ENCODE measurements at places on chromosomes 12 and 14.

GRCh38 chr14:105083926-105084685 lies 18.9 kb upstream of the GPR132 start:
- DNase-seq = no peak

DNA sequence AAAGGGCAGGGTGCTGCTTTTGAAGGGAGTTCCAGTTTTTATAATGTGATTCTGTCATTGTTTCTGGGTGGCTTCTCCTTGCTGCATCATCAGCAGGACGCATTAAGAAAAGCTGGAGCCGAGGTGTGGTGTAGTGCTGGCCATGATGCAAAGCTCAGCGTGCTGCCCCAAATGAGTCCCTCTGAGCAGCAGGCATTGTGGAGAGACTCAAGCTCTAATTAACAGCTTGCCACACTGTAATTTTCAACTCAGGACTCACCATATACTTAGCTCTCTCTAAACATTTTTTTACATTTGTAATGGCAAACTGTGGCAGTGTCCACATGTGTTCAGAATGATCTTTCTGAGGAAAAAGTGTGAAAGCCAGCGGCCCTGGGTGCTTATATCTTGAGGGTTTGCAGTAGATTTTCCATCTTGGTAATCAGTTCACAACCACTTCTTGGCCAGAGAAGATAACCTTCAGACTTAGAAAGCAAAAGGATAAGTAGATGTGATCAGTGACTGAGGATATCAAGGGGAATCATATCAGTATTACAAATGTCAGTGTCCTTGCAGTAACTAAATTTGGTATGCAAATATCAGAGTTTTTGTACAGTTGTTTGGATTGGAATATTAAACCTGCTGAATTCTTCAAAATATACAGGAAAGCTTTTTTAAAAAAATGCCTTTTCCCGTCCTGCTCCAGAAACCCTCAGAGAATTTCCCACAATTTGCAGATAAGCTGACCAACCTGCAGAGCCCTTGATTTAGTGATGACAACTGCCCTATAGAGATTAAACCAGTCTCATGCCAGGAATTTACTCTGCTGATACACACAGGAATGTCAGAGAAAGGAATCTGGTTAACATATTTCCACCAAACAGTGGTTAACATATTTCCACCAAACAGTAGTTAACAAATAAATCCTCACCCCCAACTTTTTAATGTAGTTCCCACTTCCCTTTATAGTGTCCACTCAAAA lies 63.6 kb downstream of the DAAM1 start:
- DNase-seq = no peak

DNA sequence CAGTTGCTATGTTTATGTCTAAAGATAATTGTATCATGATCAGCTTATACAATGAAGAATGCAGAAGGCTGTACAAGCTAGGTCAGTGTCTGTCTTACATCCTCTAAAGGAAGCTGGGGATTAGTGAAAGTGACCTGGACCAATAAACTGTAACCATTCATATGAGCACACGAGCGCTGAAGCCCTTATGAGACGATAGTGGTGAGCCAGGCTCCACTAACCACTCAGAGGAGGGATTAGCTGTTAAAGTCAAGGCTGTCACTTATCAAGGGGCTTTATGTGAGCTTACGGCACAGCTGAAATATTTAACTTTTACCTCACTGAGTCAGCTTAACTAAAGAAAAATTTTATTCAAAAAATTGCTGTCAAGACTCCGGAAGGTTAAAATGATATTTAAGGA lies 30.3 kb downstream of the NDUFA12 start:
- DNase-seq = no peak

- DNase-seq = no peak
These were observed 206.5 kb downstream of the BCAT1 start for GRCh38 chr12:24742378-24742777.

GRCh38 chr12:118034429-118035189 lies 18.1 kb downstream of the RFC5 start:
- no peak for DNase-seq

DNA sequence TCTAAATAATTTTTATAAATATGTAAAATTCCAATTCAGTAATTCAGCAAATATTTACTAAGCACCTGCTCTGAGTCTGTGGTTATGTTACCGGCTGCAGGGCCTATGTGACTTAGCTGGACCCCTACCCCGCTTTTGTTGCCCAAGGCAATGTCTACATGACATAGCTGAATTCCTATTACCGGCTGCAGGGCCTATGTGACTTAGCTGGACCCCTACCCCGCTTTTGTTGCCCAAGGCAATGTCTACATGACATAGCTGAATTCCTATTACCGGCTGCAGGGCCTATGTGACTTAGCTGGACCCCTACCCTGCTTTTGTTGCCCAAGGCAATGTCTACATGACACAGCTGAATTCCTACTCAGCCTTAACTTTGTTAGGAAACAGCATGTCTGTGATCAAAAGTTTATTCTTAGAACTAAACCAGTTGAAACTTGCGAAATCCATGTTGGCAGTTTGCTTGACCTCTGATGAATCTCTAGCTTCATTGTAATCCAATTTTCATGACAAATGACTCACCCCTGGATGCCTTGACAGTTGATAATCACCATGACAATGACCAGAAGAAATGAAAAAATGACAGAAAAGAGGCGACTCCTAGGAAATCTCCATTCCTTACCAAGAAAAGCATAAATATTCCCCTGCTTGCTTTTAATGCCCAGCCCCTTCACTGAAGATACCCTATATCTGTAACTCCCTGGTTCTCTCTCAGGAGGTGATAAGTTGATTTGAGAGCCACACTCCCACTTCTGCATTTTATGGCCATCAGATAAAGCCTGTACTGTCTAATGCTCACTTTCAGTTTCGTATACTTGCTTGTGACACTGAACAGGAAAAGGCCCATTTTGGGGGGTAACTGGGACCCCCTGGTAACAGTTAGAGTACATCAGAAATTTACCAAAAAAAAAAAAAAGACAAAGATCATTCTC lies 148.4 kb upstream of the SYT10 start:
- no peak for DNase-seq

- DNase-seq = peak; percentile 27
These were observed 114.1 kb downstream of the KIF26A start for GRCh38 chr14:104252256-104253215.

DNA sequence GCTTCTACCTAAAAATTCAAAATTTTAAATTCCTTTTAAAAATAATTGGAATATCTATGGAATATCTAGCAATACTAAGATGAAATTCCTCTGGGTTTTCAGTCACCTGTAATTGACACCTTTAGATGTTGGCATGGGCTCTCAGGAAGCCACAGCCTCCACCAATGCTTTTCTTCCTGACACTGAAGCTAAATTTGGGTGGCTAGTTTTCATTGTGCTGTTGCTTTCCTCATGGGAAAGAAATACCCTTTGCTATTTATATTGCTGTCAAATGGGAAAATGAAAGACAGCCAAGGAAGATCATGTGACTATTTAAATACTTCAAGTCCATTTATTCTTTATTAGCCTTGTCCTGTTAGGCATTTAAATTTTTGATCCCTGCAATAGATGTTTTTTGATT lies 313.0 kb downstream of the NAV3 start:
- DNase-seq = no peak

DNA sequence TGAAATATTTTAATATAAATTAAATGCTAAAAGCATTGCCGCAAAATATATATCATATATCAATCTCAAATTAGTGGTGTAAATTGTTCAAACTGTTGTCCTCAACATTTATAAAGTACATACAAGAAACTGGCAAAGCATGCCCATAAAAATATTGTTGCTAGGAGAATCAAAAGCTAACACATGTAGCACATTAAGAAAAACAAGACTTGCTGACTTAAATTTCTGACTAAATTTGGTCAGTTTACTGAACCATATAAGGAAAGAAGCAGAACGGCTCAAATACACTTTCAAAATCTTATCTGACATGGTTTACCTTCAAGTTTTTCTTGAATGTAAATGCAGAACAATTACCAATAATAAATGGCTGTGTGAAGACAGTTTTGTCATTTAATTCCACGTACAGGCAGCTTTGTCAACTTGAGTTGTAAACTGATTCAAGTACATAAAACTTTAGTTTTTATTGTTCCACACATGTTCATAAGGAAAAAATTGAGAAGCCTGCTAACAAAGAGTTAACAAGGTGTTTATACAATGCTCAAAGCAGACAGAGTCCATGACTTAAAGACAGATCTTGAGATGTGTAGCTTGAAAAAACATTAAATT lies 50.4 kb downstream of the PPP1R12A start:
- DNase-seq = no peak

GRCh38 chr14:89491711-89492381 lies 74.8 kb upstream of the FOXN3 start:
- DNase-seq = no peak

GRCh38 chr14:22814941-22815713 lies at the start of gene SLC7A7:
TSS of gene SLC7A7 (minus strand) at chr14:22815435. CDS start at chr14:22813398, 2,037 bp downstream.
- peak; percentile 69 for DNase-seq

DNA sequence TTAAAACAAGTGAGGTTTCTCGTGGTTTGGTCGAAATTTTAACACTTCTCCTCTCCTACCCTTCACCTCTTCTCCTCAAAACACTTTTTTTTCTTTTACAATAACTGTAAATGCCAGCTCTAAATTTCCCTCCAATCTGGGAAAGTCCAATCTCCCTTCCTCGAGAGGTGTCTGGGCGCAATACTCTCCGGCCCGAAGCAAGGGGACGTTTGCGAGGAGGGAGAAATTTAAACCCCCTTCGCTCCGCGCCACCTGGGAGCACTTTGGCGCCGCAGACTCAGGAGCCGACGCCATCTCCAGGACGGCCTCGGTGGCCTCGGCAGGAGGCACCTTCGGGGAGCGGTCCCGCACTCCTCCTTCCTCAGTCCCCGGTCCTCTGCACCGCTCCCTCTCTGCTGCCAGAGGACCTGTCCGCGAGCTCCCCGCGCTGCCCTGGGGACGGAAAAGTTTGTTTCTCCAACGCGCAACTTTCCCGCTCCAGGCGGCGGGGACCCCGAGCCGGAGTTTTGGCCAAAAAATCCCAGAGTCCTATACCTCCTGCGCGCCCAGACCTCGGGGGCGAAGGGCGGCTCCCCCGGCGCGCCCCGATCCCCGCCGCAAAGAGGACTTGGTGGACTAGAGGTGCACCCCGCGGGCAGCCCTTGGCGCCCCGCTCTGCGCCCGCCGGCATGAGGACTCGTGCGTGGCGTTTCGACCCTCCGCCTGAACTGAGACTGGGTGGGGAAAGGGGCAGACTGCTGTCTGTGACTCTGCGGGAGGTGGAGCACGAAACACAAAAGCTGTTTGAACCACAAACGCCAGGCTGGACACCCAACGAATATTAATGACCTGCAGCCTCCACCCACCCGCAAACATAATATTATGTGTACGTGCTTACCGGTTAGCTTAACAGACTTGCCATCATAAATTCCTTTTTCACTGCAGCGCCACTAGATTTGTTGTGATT lies 95.2 kb upstream of the HMGA2 start:
- no peak for DNase-seq

- peak; percentile 75 for DNase-seq
These were observed 3.6 kb downstream of the ZNF839 start for GRCh38 chr14:102323102-102323501.

- no peak for DNase-seq
These were observed 123.9 kb downstream of the GPR65 start for GRCh38 chr14:88128816-88129215.

GRCh38 chr14:68884031-68885030 lies 91.5 kb upstream of the ZFP36L1 start:
- no peak for DNase-seq

DNA sequence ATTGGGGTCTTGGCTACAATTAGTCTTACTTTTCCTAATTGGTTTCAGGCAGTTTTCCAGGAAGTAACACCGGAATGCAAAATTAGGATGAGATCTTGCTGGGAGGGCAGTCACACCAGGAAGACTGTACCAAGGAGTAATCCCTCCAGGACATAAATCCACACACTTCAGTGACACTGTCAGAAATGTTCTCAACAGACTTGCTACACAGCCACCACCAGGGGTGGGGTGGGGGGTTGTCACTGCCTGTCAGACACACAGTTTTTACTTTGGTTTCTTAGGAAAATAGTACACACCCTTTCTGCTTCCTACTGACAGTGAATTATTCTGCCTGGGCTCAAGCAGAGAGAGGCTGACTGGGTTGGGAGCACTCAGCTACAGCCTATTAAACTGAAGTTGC lies 102.9 kb upstream of the CCDC196 start:
- DNase-seq = no peak

DNA sequence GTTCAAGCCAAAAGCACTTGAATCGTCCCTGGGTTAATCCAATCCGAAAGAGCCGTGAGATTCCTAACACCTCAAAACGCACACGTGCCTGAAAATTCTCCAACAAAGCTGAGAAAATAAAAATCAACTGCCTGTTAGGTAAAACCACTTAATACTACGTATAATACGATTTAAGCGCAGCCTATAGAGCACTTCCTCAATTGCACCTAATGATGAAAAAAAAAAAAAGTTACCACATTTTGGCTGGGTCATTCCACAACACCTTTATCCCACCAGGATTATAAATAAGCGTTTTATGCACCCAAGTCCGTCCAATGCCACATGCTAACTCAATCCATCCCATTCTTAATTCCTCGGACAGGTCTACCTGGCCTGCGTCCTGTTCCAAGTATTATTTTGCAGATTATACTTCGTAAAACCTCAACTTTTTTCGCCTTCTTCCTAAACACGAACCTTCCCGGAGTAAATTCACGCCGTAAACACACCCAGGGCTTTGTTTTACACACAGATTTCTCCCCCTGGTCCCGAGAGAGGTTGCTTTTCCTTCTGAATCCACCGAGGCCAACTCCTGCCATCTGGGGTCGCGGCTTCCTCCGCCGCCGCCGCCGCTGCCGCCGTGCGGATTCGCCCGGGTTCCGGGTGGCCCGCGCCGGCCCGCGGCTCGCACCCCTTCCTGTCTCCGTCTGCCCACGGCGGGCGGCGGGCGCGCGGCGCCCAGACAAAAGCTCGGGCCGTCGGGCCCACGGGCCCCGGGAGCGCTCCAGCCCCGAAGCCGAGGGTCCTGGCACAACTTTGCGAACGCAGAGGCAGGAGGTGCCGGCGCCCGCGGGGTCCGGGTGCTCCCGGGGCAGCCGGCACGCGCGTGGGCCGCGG lies 66.2 kb downstream of the RNF34 start:
- DNase-seq = peak; percentile 63

DNA sequence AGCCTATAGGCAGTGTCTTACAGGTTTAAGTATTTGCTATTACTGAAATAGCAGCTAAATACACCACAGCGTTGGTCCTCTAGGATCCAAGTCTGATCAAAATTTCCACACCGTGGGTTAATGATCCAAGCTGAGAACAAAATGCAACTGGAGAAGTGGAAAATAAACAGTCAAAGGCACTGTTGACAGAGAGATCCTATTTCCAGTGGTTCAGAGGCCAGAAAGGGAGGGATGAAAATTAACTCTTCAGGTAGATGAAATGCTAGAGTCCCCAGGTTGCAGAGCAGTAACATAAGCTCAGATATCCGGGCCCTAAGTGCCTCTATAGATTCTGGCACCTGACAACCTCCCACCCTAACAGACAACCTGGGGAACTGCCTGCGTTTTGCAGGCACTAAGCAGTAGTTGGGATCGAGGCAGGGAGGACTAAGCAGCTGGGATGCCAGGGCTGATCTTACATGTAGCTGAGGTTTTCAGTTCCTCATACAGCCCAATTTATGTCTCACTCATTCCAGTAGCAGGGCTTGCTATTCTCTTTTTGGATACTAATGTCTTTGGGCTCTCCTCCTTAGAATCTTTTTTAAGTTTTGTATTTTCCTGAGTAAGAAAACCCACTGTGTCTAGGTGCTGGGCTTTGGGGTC lies 42.7 kb upstream of the CRACR2A start:
- DNase-seq = no peak

Data from Peyer's patch (tissue), 4 donors.